ENCODE measurements at places on chromosomes 2 and 18. TPM values are rescaled to one million over a fixed set of nuclear protein-coding genes. Genes with fewer than 3 reads are reported as not detected.

The PLGLB1 gene
- total RNA-seq: 8.4 TPM

The DSG1 gene
- total RNA-seq: 0.09 TPM

The CCNT2 gene
- 70.0 TPM for total RNA-seq

The GREB1L gene
- 25.5 TPM for total RNA-seq

DNA sequence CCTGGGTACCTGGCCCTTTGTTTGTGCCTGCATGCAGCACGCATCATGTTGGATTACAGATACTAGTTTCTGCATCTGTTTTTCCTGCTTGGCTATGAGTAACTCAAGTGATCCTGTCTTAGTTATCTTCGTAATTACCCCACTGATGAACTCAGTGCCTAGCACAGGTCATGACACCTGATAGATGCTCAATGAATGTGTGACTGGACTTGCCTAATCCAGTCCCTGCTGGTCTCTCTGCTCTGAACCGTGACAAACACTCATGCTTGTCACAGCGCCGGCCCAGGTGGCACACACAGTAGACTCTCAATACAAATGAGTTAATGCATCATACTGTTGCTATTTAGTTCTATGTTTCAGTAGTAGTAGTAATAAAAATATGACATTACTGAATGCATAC is 31.2 kb upstream of the NTSR2 start:
- no peak overlapping the region for H3K4me3 ChIP-seq
- H3K27ac ChIP-seq: no peak overlapping the region

DNA sequence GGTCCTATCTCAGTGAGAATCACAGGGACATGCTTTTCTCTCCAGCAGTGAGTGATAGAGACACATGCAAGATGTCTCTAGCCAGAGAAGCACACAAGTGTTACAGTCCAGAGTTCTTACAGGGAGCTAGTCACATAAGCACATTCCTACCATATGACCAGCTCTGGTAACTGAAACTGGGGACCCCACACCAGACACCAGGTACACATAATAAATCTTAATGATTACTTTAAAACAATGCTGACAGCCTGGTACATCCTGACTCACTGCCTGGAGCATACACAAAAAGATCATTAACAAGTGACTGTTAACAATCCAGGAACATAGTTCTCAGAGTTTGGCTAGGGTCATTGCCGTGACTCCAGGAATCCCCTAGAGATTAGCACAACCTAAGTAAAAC is 53.6 kb downstream of the GALNT1 start:
- peaks cover 27% of the 10 kb centered on the region for H3K36me3 ChIP-seq
- peak overlapping the region; percentile 91 for H3K27ac ChIP-seq
- no peak overlapping the region for H3K4me3 ChIP-seq
- peaks cover 27% of the 10 kb centered on the region for H3K4me1 ChIP-seq
- DNase-seq: no peak
- H3K27me3 ChIP-seq: no peaks in the 10 kb centered on the region

DNA sequence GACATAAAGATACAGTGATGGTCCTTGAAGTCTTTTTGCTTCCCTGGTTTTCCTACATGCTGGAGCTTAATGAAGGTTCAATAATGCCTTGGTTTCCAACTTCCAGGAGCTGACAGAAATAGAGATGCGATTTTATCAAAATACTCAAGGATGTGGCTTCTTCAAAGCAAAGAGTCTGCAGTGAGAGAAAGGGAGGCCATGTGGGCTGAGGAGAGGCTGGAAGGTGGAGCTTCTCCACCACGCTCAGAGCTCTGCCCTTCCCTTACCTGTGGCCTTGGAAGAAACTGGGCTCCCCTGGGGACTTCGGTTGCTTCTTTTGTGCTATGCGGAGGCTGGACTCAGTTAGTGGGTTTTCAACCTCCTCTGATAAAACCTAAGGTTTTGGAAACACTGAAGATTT is 175.0 kb upstream of the APCDD1 start:
- no peak for DNase-seq
- H3K4me1 ChIP-seq: peaks cover 17% of the 10 kb centered on the region
- H3K27me3 ChIP-seq: no peaks in the 10 kb centered on the region
- no peak overlapping the region for H3K27ac ChIP-seq
- H3K4me3 ChIP-seq: no peak overlapping the region

DNA sequence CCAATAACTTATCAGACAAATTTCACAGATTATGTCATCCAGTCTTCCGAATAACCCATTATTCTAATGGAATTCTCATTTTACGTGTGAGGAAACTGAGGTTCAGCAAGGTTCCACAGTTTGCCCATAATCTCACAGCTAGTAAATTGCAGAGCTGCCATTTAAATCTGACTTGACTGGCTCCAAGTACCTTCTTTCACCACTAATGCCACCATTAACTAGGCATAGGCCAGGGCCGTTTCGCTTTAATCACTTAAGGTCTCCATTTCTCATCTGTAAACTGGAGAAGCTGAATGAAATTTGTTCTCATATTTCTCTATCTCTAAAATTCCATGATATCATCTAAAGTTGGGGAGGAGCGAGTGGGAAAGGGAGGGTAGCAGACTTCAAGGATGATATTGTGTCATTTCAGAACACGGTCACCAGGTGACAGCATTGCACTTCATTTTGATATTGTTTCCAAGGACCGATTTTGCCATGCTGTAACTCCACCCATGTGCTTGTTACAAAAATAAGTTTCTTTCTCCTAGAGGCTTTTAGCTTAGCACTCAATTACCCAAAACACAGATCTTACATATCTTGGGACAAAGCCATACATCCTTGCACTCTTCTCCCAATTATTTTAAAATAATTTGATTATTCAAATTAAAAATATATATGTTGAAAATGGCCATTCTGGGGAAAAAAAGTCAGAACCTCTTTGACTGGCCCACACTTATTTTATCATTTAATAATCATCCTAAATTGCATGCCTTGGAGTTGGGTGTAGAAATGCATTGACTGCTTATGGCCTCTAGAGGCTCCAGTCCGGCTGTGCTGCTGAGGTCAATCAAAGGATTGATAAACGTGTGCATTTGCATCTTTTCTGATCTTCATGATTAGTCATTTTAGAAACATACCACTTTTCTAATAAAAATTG is 123.8 kb downstream of the AKAIN1 start:
- H3K36me3 ChIP-seq: no peaks in the 10 kb centered on the region
- H3K27ac ChIP-seq: no peak overlapping the region
- peak; percentile 38 for DNase-seq
- H3K4me1 ChIP-seq: no peaks in the 10 kb centered on the region
- H3K4me3 ChIP-seq: no peak overlapping the region
- H3K27me3 ChIP-seq: peaks cover 3% of the 10 kb centered on the region

- no peaks in the 10 kb centered on the region for H3K27me3 ChIP-seq
- H3K4me1 ChIP-seq: peaks cover 12% of the 10 kb centered on the region
- no peak overlapping the region for H3K27ac ChIP-seq
- H3K36me3 ChIP-seq: no peaks in the 10 kb centered on the region
- H3K4me3 ChIP-seq: no peak overlapping the region
Observed at GRCh38 chr2:37742286-37742685, 70.8 kb upstream of the CDC42EP3 start.
